ENCODE measurements at places on chromosomes 12 and 14.

GRCh38 chr12:40672741-40673271 lies 19.4 kb upstream of the CNTN1 start:
- no peak for DNase-seq

GRCh38 chr12:114174326-114174725 lies 208.2 kb upstream of the RBM19 start:
- no peak for DNase-seq

GRCh38 chr14:94761997-94762377 lies 7.9 kb downstream of the GSC start:
- DNase-seq, result no peak

- DNase-seq, result no peak
These were observed 55.4 kb downstream of the KCNJ8 start for GRCh38 chr12:21718944-21719650.

DNA sequence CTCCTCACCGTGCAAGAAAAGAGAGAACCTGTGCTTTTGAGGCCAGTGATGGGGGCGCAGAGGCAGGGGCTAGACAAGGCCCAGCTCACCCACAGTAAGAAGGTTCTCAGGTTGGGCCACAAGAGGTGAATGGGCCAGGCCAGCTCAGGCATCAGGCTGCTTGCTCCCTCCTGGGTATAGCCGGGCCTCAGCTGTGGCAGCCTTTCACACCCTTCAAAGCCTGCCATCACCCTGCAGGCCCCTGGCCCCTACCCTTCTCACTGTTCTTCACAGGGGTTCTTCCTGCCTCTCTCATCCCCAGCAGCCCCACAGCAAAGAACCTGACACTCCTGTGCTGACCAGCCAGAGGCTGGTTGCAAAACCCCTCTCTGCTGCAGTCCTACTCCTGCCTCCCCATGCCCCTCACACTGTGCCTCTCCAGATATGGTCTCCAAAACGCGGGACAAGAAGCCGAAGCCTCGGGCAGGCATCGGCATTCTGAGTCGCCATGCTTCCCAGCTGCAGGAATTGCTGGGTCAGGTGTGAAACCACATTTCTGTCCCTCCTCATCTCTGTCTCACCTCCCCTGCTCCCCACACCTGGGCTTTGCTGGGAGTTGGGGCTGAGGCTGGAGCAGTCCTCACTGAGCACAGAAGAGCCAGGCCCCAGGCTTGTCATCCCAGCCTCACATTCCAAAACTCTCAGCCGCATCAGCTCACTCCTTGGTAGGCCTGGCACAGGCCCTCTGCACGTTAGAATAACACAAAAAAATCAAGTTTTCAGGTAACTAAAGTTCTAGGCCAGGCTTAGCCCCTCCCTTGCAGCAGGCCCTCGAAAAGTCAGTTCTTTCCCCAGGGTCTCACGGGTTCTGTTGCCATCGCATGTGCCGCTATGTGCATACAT lies 6.9 kb upstream of the FAIM2 start:
- DNase-seq, result no peak

GRCh38 chr12:120485961-120486881 lies 9.7 kb upstream of the DYNLL1 start:
- DNase-seq, result no peak

- DNase-seq, result no peak
These were observed 75.3 kb downstream of the GARIN6 start for GRCh38 chr12:99722690-99723486.

GRCh38 chr12:125038976-125039625 lies 26.1 kb upstream of the AACS start:
- DNase-seq, result no peak

GRCh38 chr14:88933191-88933590 lies 108.7 kb downstream of the TTC8 start:
- DNase-seq, result no peak

DNA sequence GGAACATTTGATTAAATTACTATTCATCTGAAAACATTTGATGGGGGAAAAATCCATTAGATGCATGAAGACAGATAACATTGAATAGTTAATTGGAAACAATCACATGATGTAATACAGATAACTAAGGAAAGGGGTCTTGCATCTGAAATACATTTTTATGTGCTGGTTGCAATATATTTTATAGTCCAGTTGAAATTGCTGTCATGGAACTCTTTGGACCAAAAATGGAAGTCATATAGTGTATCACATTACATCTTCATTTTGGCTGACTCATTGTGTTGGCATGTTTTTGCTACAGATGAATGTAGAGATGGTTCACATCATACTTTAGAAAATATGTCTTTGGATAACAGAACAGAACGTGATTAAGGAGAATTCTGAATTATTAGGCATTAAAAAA lies 43.0 kb upstream of the GNPNAT1 start:
- DNase-seq, result no peak

GRCh38 chr14:104119488-104120251 lies 18.7 kb upstream of the KIF26A start:
- DNase-seq, result no peak

Data from NCI-H187 treated with DMSO at 0.1 percent for 48 hours (cell line).